ENCODE measurements at places on chromosomes 16 and 17.

DNA sequence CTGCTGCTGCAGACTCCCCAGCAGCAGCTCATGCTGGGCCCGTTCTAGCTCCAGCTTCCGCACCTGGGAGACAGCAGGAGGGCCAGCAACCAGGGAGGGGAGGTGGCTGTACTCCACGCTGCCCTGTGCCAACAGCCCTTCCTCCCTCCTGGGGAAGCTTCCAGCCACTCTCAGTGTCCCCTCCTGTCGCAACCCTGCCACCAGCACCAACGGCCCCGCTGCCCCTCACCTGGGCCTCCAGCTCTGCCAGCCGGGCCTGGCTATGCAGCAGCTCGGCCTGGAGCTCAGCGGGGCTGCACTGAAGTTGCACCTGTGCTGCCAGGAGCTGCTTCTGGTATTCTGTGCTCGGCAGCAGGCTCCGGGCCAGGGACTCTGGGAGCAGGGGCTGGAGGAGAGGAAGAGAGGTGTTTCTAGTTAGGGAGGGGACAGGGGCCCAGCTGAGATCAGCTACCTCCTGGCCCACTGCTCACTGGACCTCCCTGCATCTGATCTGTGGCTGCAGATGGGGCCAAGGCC is 15.4 kb upstream of the MRPL38 start:
- H3K4me3 ChIP-seq: no peak overlapping the region
- DNase-seq: no peak
- peaks cover 5% of the 10 kb centered on the region for H3K36me3 ChIP-seq
- H3K27me3 ChIP-seq: no peaks in the 10 kb centered on the region

- DNase-seq: no peak
- no peak overlapping the region for H3K27ac ChIP-seq
- H3K36me3 ChIP-seq: no peaks in the 10 kb centered on the region
- peaks cover 13% of the 10 kb centered on the region for H3K4me1 ChIP-seq
- no peaks in the 10 kb centered on the region for H3K27me3 ChIP-seq
- H3K4me3 ChIP-seq: no peak overlapping the region
These were observed 15.7 kb downstream of the ENDOV start for GRCh38 chr17:80430446-80431245.

DNA sequence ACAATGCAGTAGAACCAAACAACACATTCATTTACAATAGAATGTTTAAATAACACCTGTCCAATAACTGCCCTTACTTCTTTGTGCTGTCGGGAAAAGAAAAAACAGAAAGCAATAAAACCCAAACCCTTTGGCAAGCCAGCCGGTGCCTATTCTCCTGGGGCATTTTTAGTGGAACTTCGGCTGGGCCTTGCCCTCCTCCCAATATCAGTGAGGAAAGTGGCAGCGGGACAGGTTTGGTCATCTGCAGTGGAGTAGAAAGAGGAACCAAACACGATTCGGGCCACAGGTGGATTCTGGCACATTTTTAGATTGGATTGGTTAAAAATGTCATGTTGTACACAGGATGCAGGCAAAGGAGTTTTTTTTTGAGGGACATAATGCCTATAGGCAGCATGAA is 32.0 kb downstream of the PSME3IP1 start:
- peaks cover 68% of the 10 kb centered on the region for H3K36me3 ChIP-seq
- H3K4me1 ChIP-seq: no peaks in the 10 kb centered on the region
- no peaks in the 10 kb centered on the region for H3K27me3 ChIP-seq
- no peak overlapping the region for H3K27ac ChIP-seq
- H3K4me3 ChIP-seq: no peak overlapping the region

DNA sequence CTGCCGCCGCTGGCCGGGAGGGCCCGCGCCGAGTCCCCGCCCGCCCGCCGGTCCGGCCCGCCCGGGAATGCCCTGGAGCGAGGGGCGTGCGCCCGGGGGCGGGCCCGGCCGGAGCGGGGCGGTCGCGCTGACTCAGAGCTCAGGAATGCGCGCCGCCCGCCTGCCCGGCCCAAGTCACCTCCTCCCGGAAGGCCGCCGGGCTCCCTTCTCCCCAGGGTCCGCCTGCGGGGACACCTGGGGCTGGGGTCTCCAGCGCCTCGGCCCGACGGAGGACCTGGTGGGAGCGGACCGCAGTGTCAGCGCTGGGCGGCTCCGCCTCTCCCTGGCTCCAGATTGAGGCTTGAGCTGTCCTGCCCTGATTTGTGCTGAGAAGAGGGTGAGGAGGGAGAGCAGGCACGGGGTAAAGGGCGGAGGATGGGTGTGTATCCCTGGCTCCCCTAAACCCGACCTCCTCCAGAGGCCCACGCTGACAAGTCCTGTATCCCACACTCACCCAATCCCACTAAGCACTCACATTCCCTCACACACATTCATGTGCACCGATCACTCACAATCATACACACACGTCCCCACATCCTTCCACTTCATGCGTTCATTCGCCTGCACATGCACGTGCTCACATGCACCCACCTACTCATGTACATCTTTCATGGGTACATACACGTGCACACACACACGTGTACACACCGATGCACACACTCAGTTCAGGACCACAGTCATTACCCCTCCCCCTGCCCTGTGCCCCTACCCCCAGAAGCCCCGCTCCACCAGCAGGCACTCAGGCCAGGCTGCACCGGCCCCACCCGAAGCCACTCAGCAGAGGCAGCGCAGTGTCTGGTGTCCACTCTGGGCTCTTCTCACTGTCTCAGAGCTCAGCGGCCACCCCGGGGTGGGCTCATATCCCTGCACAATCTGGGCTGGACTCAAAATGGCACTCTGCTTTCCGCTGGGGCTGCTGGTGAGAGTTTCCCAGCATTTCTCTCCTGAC is at the start of gene RHBDF1:
TSS of gene RHBDF1 (minus strand) at position 71 of the 988 bp plus-strand sequence. CDS start 7,616 bp downstream, outside the sequence.
- H3K27me3 ChIP-seq: peaks cover 20% of the 10 kb centered on the region
- H3K4me1 ChIP-seq: peaks cover 25% of the 10 kb centered on the region
- peak within 1 kb of the TSS; percentile 60 for H3K4me3 ChIP-seq
- no peak within 1 kb of the TSS for H3K27ac ChIP-seq

DNA sequence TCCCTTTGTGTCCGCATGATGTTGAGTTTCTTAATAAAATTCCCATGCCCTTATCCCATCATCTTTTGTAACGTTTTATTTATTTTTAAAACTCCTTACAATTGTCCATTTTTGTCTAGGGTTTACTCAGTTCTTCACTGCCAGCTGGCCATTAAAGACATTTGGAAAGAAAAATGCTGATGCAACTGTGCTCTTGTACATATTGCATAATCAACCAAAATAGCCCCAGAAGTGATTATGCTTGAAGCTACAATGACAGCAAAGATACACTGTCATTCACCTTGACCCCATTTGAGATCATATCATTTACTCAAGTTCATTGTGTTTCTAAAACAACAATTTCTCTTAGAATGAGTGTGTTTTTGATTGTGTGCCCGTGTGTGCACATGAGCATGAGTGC is 1074.6 kb upstream of the RBFOX1 start:
- no peaks in the 10 kb centered on the region for H3K27me3 ChIP-seq
- no peaks in the 10 kb centered on the region for H3K36me3 ChIP-seq
- no peaks in the 10 kb centered on the region for H3K4me1 ChIP-seq
- no peak overlapping the region for H3K27ac ChIP-seq
- no peak overlapping the region for H3K4me3 ChIP-seq

GRCh38 chr17:8476741-8477140 is 41.1 kb downstream of the NDEL1 start:
- no peaks in the 10 kb centered on the region for H3K4me1 ChIP-seq
- H3K4me3 ChIP-seq: no peak overlapping the region
- H3K27me3 ChIP-seq: no peaks in the 10 kb centered on the region
- no peak overlapping the region for H3K27ac ChIP-seq
- no peak for DNase-seq

DNA sequence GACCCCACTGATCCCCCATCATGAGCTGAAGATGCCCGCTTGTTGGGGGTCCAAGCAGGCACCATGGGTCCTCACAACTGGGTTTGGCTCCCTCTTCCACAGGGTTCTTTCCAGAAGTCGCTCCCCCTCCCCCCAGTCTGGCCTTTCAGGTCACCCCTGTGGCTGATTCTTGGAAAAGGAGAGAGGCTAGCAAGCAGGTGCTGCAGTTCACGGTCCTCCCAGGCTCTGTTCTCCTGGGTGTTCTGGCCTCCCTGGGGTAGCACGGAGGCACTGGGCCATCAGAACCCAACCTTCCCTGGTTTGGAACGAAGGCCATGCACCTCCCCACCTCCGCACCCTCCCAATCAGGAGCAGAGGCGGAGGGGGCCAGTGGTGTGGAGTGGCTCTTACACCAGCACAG is 18.9 kb downstream of the CACNA1G start:
- peaks cover 35% of the 10 kb centered on the region for H3K27me3 ChIP-seq
- H3K4me3 ChIP-seq: no peak overlapping the region
- H3K27ac ChIP-seq: no peak overlapping the region
- H3K4me1 ChIP-seq: no peaks in the 10 kb centered on the region
- H3K36me3 ChIP-seq: no peaks in the 10 kb centered on the region
- no peak for DNase-seq

DNA sequence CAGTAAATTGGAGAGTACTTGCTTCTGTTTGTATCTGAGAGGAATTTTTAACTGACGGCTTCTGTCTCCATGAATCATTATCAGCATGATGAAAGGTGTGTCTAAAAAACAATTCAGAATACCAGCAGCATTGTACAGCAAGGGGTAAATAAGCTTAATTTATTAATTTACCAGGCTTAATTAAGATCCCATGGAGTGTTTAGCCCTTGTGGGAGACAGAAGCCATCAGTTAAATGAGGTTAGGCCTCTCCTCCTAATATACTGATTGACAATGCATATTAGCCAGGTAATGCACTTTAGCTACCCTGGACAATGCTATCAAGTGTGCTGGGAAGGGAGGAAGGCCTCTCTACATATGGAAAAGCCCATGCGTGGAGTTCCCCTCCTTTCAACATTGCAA is 53.4 kb downstream of the IGF2BP1 start:
- peaks cover 2% of the 10 kb centered on the region for H3K27me3 ChIP-seq

DNA sequence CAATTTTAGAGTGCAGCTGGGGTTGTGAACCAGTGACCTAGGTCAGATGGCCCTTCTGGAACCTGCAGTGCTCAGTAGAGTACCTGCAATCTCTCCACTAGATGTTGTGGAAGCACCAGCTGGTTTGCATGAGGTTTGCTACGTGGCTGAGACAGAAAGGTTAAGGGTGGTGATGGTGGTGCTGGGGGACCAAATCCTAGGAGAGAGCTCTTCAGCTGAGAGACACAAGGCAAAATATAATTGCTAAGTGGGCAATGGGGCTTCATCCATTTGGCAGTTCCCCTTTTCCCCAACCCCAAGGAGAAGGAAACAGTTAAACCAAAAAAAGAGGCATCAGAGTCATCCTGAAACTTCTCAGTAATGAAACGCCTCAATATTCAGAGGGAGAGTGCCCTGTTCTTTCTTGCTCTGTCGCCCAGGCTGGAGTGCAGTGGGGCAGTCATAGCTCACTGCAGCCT is 13.9 kb downstream of the ITPRIPL2 start:
- no peaks in the 10 kb centered on the region for H3K27me3 ChIP-seq
- H3K36me3 ChIP-seq: no peaks in the 10 kb centered on the region
- H3K4me3 ChIP-seq: no peak overlapping the region
- peaks cover 36% of the 10 kb centered on the region for H3K4me1 ChIP-seq
- peak overlapping the region; percentile 26 for H3K27ac ChIP-seq

DNA sequence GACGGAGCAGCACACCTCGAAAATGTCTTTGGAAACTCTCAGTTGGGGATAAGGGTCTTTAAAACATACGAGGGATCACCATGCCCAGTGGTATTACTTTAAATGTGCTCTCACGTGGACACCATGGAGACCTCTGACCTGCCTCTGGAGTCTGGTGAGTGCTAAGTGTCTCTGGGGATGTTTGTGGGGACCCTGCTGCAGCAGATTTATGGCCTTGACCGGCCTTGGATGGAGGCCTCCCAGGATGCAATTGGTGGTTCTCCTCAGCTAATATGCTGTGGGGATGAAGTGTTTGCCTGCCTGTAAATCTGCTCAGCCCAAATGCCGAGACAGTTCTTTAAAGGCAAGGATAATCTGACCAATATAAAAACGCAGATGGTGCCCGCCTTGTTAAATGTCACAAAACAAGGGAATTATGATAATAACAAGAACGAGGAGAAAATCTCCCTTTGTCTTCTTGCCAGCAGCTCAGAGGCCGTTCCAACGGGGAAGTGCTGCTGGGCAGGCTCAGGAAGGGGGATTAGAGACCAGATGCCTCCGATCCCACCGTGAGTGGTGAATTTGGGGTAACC is 154.4 kb downstream of the ABCC12 start:
- H3K36me3 ChIP-seq: no peaks in the 10 kb centered on the region
- DNase-seq: no peak
- no peak overlapping the region for H3K27ac ChIP-seq

DNA sequence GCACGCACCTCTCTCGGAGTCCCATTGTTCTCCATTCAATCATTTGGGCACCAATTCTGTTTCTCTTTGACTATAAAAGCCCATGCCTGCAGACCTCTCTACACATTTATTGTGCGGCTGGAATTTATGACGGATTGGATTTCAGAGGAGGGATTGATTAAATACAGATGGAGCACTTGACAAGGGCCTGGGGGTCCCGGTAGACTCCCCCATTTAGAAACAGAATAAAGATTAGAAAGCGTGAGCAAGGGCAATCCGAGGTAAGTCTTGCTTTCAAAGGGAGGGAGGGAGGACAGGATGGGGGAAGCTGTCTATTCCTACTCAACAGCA is 15.1 kb upstream of the PITPNM3 start:
- no peak overlapping the region for H3K4me3 ChIP-seq
- H3K4me1 ChIP-seq: peaks cover 21% of the 10 kb centered on the region
- DNase-seq: no peak

- H3K36me3 ChIP-seq: no peaks in the 10 kb centered on the region
- no peak for DNase-seq
- H3K27ac ChIP-seq: no peak overlapping the region
- H3K27me3 ChIP-seq: peaks cover 2% of the 10 kb centered on the region
These were observed 17.7 kb upstream of the SMURF2 start for GRCh38 chr17:64679710-64680216.

GRCh38 chr16:51553314-51553713 is 402.2 kb upstream of the SALL1 start:
- H3K27ac ChIP-seq: no peak overlapping the region
- H3K4me3 ChIP-seq: no peak overlapping the region
- no peaks in the 10 kb centered on the region for H3K27me3 ChIP-seq
- no peaks in the 10 kb centered on the region for H3K36me3 ChIP-seq
- no peaks in the 10 kb centered on the region for H3K4me1 ChIP-seq

- H3K4me3 ChIP-seq: no peak overlapping the region
- no peaks in the 10 kb centered on the region for H3K4me1 ChIP-seq
These were observed 26.9 kb downstream of the SPNS3 start for GRCh38 chr17:4460661-4461060.

DNA sequence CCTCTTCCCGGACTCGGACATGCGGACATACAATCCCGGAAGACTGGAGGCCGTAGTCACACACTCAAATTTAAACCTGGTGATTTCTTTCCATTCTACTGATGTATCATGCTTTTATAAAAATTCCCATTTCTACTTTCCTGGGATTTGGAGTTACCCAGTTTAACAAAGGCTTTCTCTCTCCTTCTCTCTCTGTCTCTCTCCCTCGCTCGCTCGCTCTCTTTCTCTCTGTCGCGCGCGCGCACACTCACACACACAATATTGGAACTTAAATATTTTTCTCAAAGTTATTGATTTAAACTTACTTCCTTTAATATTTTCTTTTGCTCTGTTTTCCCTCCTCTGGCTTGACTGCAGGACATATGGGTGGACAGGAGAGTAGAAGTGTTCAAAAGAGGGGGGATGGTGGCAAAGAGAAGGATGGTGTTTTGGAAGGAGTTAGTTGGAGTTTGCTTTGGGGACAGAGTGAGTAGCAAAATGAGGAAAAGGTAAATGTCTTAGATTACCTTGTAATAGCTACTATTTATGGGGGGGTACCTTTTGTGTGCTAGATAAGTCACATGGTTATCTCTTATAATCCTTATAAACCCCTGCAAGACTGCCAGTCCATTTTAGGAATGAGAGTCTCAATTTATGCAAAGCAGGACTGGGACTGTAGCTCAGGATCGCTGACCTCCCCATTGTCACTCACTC is 878 bp upstream of the TRIM25 start:
- H3K4me3 ChIP-seq: peak overlapping the region; percentile 94
- no peaks in the 10 kb centered on the region for H3K27me3 ChIP-seq
- H3K36me3 ChIP-seq: peaks cover 9% of the 10 kb centered on the region
- peaks cover 47% of the 10 kb centered on the region for H3K4me1 ChIP-seq
- H3K27ac ChIP-seq: peak overlapping the region; percentile 82

All from activated B cell treated with CpG ODN at 0.5 μM for 24 hours (primary cell).